ENCODE measurements at places on chromosomes 12 and 14.

DNA sequence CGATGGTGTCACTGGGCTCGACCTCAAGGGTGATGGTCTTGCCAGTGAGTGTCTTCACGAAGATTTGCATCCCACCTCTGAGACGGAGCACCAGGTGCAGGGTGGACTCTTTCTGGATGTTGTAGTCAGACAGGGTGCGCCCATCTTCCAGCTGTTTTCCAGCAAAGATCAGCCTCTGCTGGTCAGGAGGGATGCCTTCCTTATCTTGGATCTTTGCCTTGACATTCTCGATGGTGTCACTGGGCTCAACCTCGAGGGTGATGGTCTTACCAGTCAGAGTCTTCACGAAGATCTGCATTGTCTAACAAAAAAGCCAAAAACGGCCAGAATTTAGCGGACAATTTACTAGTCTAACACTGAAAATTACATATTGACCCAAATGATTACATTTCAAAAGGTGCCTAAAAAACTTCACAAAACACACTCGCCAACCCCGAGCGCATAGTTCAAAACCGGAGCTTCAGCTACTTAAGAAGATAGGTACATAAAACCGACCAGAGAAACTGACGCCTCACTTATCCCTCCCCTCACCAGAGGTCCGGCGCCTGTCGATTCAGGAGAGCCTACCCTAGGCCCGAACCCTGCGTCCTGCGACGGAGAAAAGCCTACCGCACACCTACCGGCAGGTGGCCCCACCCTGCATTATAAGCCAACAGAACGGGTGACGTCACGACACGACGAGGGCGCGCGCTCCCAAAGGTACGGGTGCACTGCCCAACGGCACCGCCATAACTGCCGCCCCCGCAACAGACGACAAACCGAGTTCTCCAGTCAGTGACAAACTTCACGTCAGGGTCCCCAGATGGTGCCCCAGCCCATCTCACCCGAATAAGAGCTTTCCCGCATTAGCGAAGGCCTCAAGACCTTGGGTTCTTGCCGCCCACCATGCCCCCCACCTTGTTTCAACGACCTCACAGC is 717 bp downstream of the UBC start:
- peak overlapping the region; percentile 87 for H3K4me3 ChIP-seq
- H3K36me3 ChIP-seq = peaks cover 27% of the 10 kb centered on the region
- peak overlapping the region; percentile 100 for H3K27ac ChIP-seq
- H3K27me3 ChIP-seq = no peaks in the 10 kb centered on the region
- DNase-seq = peak; percentile 81

DNA sequence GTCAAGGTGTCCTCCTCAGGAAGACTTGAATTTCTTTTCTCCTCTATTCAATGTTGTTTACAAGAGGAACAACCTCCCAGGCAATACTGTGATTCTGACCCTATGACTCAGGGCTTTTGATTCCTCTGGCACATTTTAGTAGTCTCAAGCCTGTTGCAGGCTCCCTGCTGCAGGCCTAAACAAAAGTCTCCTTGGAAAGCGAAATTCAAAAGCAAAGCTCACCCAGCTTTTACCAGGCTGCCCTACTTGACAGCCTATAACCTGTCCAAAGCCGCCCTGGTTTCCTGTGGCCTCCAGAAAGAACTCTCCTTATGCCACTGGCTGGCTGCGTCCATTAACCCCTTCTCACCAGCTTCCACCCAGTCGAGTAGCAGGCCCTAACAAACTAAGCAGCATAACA is 11.6 kb downstream of the FGD6 start:
- H3K27ac ChIP-seq = peak overlapping the region; percentile 53
- H3K27me3 ChIP-seq = no peaks in the 10 kb centered on the region
- no peak for DNase-seq
- peaks cover 47% of the 10 kb centered on the region for H3K4me1 ChIP-seq
- no peak overlapping the region for H3K4me3 ChIP-seq
- no peaks in the 10 kb centered on the region for H3K36me3 ChIP-seq

GRCh38 chr12:121781998-121782979 is 11.2 kb downstream of the RHOF start:
- no peak for DNase-seq
- peaks cover 15% of the 10 kb centered on the region for H3K4me1 ChIP-seq
- no peaks in the 10 kb centered on the region for H3K27me3 ChIP-seq
- peaks cover 4% of the 10 kb centered on the region for H3K36me3 ChIP-seq
- H3K27ac ChIP-seq = peak overlapping the region; percentile 72

DNA sequence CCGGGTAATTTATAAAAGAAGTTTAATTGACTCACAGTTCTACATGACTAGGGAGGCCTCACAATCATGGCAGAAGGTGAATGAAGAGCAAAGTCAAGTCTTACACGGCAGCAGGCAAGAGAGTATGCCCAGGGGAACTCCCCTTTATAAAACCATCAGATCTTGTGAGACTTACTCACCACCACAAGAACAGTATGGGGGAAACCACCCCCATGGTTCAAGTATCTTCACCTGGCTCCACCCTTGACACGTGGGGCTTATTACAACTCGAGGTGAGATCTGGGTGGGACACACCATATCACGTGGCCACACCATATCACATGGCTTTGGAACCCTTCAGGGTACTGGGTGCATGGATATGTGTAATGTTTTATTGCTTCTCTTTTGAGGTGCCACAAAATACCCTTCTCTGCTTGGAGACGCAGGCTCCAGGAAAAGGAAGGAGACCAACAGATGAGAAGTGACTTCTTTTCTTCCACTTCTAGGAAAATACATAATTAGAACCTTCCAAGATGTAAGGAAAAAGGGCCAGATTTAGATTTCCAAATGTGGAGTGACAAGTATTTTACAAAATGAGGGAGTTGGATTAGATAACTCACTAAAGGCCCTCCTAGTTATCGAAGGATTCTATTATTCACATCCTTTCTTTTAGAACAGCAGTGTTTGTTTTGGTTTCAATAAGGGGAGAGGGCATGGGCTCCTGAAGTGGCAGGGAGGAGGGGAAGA is 33.1 kb upstream of the ETFBKMT start:
- no peak overlapping the region for H3K27ac ChIP-seq
- no peaks in the 10 kb centered on the region for H3K27me3 ChIP-seq
- H3K4me1 ChIP-seq = no peaks in the 10 kb centered on the region
- DNase-seq = no peak
- H3K4me3 ChIP-seq = no peak overlapping the region

DNA sequence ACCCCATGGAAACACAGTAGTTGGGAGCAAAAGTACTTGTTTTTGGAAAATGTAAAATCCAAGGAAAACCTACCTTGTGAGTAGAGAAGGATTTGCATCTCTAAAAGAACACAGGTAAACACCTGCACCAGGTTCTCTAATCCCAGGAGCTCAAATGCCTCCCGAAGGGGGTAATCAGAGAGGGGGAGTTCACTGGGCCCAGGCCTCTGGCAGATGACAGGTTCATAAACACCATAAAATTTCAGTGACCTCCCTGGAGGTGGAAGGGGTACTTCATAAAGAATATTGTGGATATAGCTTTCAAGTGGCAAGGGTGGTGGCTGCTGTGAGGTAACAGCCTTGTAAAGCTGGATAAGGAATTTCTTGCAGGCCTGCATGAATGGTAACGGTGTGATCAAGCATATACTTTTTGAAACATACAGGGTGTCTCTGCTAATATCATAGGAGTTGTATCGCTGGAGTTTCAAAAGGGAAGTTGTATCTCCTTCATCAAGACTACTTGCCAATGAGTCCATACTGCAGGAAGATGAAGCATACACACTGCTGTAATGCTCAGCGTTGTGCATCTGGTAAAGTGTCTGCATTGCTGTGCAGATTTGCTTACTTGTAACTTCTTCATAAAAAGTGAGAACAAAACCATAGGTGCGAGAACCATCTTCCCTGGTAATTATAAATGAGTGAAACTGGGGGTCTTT is 111.3 kb downstream of the DENND5B start:
- no peak overlapping the region for H3K27ac ChIP-seq
- no peak overlapping the region for H3K4me3 ChIP-seq
- no peaks in the 10 kb centered on the region for H3K4me1 ChIP-seq
- no peaks in the 10 kb centered on the region for H3K36me3 ChIP-seq
- DNase-seq = no peak
- H3K27me3 ChIP-seq = no peaks in the 10 kb centered on the region

DNA sequence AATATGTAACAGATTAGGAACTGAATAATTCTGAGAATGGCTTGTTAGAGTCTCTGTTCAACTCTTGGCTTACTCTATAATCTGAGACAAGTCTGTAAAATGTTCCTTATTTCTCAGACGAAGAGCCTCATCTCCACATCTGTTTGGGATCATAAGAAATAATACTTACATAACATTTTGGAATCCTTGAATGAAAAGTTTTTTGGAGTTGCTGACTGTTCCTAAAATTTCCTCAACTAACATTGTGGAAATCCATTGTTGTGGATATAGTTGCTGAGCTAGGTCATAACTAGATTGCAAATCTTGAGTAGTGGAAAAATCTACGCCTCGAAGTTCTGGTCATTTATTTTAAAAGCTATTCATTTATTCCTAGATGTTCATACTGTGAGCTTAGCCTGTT is 402.9 kb downstream of the ZFP36L1 start:
- H3K4me1 ChIP-seq = peaks cover 8% of the 10 kb centered on the region
- H3K27me3 ChIP-seq = no peaks in the 10 kb centered on the region
- no peak overlapping the region for H3K27ac ChIP-seq
- no peaks in the 10 kb centered on the region for H3K36me3 ChIP-seq

- no peaks in the 10 kb centered on the region for H3K4me1 ChIP-seq
- H3K36me3 ChIP-seq = no peaks in the 10 kb centered on the region
- no peak overlapping the region for H3K4me3 ChIP-seq
- H3K27ac ChIP-seq = no peak overlapping the region
- DNase-seq = no peak
Measured at GRCh38 chr12:114841557-114842251, 157.7 kb upstream of the TBX3 start.

DNA sequence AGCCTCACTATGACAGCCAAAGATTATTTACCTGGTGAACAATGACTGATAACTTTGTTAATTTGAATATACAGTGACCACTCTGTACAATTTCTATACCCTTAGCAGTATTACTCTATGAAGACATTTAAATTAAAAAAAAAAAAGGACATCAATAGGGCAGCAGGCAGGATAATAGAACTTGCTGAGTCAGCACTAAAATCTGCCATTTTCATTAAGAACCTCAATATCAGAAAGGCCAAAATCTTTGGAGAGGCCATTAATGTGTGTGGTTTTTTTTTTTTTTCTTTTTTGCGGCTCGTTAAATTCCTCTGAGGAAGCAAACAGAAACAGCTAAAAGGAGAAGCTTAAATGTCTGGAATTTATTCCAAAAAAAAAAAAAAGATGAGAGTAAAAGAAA is 73.7 kb downstream of the FOXN3 start:
- H3K27ac ChIP-seq = no peak overlapping the region
- H3K27me3 ChIP-seq = no peaks in the 10 kb centered on the region
- H3K4me1 ChIP-seq = peaks cover 11% of the 10 kb centered on the region
- H3K36me3 ChIP-seq = no peaks in the 10 kb centered on the region
- DNase-seq = no peak
- H3K4me3 ChIP-seq = no peak overlapping the region
